ENCODE measurements at places on chromosomes 4 and X.

DNA sequence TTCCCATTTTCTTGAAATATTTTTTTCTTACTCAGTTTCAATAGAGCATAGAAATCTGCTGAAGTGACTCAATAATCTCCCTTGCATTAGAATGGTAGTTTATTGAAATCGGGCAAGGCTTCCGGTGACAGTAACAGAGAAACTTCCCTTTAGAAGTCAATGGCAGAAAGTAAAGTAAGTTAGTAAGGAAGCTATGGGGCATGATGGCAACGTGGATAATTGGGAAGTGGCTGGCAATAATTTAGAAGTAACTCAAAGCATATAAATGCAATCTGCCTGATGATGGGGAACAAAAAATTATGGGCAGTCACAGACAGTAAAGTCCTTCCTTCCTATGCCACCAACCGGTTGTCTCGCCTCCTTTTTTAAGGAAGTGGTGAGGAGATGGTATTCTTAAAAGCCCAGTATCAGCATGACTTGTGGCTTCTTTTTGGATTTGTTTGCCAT, 7.6 kb downstream of the CYBB start:
- DNase-seq = no peak

DNA sequence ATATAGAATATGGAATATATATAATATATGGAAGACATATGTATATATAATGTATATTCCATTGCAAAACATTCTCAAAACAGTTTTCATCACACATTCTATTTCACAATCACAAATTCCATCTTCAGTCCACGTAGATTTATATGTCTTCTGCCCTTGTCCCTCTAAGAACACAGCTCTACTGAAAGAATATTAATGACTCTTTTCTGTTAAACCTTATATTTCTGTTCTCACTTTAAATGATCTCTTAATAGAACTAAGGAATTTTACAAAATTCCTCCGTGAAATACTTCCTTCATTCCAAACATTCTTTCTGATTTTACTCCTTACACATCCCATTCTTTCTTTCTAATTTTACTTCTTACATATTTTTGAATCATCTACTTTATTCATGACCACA, 1043.1 kb upstream of the PABPC4L start:
- no peak for DNase-seq

DNA sequence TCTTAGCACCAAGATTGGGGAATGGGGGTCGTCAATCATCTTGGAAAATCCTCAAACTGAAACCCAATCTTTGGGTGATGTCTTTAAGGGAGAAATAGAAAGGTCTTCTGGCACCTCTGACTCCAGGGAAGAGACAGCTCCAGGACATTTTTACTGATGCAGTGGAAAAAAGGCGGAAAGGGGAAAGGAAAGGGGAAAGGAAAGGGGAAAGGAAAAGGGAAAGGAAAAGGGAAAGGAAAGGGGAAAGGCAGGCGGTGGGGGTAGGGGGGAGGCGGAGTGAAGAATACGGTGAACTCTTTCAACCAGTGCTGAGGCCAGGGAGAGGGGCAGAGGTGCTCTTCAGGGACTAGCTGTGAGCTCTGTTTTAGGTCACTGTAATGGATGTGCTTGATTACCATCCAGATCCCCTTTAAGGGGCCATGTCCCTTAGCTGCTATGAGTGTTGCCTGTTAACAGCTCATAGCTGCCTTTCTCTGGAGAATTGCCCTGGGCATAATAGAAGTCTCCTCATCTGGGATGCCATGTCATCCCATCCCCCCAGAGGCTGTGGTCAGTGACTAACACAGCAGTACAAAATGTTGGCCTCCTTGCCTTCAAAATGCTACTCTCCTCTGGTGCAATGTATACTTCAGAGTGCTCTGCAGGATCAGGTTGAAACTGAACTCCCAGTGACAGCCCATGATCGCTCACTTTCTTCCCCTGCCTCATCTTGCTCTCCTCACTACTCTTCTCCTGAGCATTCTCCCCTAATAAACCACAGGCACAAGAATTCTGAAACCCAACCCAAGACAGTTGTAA, 92.4 kb upstream of the AP1S2 start:
- peak; percentile 60 for DNase-seq

DNA sequence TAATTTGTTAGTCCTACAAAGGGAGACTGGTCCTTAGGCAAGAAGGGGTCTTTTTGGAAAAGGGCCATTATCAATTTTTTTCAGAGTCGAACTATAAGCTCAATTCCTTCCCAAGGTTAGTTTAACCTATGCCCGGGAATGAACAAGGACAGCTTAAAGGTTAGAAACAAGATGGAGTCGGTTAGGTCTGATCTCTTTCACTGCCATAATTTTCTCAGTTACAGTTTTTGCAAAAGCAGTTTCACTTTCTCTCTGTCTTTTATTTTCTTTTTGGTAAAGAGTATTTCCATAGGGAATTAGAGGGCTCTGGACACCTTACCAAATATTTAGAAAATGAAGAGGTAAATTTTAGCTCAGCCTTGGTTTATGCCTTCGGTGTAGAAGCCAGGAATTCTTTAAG, 64.1 kb downstream of the TRIM2 start:
- no peak for DNase-seq

- DNase-seq = no peak
Measured at GRCh38 chrX:103483720-103484119, 35.6 kb downstream of the RAB40A start.
